COLO829 (cell line): ENCODE measurements at places on chromosomes 12 and 14.

DNA sequence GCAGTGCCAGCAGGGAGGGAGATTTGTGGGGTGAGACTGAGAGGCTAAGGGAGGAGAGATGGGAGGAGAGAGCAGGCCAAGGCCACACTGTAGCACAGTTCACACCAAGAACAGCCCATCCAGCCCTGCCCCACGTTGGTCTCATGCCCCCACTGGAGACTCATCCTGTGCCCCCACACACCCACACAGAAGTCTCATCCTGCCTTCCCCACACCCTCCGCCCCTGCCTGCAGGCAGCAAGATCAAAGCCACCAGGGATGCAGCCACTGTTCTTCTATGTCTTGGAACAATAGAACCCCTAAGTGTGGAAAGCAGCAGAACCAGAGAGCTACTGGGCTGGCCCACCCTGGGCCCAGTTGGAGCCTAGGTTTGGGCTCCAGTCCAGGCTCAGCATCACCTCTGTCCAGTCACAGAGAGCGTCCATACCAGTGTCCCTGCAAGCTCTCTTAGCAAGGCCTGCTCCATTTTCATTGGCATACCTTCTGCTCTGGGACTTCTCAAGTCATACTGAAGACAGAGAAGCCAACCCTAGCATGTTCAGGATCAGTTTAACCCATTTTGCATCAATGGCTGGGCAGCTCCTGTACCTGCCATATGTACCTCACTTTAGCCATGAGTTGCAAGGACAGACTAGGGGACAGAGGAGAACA lies 31.7 kb upstream of the HDAC7 start:
- DNase-seq: no peak

GRCh38 chr12:65302891-65303290 lies 24.4 kb downstream of the MSRB3 start:
- DNase-seq: no peak

DNA sequence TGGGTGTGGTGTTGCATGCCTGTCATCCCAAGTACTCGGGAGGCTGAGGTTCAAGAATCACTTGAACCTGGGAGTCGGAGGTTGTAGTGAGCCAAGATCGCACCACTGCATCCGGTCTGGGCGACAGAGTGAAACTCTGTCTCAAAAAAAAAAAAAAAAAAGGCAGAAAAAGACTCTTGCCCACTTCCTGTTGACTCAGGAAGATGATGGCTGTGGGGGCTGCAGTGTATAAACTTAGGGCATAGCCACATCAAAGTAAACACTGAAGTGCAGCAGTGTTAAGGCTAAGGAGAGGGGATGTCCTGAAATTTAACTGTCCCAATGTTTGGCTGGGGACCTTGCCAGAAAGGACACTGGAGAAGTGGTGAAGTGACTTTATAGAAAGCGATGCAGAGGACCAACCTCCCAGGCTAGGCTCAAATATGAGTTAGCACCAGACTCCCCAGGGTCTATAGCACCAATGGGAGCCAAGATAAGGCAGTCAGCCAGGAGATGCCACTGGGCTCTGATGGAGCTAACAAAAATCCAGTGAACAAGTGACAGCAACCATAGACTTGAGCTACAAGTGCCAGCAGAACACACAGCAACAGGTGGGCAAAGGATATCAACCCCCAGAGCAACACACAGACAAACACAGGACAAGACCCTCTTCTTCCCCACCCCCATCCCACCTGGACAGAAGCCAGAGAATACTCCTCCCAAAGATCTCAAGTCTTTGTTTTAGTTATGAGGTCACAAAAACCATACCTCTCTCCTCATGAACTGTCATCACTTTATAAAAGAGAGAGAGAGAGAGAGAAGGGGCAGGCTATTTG lies 28.0 kb downstream of the NELL2 start:
- DNase-seq: no peak

- no peak for DNase-seq
These were observed 39.7 kb downstream of the PSMA6 start for GRCh38 chr14:35331605-35332516.

DNA sequence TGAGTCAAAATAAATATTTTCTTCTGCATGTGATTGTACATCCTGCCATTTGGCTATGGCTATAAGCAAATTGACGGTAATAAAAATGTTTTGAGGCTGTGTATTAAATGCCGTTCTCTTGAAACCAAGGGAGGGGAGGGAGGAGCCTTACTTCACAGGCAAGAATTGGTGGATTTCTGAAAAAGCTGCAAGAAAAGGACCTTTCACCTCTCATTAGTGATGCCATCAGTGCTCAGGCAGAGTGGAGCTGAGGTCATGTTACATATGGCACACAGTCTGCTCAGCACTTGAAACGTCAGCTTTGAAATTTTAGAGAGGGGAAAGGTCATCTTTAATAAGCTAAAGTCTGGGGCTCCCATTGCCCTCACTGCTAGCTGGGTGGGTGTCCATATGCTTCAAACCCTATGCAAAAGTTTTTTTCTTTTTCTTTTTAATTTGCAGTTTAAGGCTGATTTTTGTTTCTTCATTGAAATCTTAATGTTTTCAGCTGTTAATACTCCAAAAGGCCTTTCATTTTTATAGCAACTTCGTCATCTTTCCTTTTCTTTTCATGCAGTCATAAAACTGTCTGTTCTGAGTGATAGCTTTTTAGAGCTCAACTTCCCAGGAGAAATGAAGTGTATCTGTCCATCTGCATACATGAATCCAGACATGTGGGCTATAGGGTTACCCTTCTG lies 9.8 kb upstream of the SIX1 start:
- no peak for DNase-seq

DNA sequence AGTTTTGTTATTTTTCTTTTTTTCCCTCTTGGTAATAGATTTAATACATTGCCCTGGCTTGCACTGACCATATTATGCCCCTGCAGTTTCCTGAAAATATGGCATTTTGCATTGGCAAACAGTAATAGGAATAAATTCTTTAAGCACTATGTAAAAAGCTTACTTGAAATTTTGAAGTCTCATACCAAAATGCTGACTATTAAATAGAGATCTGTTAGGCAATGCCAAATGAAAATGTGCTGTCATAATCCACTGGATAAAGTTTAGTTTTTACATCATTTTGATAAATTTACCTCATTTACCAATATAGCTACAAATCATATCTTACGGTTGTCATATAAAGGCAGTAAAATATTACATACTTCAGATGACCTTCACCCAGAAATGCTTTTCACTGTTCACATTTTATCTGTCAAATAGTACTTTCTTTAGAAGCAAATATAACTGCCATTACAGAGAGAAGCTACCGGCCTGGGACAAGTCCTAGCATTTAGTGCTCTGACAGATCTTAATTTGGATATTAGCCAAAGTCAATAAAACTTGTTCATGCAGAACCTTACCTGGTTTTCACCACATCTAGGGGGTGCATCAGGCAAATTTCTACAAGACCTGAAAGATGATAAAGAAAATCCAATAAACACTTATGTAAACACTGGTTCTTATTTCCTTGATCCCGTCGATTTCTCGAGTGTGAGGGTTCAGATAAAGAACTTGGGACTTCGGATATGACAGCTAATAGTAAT lies 212.9 kb downstream of the PAX9 start:
- no peak for DNase-seq

DNA sequence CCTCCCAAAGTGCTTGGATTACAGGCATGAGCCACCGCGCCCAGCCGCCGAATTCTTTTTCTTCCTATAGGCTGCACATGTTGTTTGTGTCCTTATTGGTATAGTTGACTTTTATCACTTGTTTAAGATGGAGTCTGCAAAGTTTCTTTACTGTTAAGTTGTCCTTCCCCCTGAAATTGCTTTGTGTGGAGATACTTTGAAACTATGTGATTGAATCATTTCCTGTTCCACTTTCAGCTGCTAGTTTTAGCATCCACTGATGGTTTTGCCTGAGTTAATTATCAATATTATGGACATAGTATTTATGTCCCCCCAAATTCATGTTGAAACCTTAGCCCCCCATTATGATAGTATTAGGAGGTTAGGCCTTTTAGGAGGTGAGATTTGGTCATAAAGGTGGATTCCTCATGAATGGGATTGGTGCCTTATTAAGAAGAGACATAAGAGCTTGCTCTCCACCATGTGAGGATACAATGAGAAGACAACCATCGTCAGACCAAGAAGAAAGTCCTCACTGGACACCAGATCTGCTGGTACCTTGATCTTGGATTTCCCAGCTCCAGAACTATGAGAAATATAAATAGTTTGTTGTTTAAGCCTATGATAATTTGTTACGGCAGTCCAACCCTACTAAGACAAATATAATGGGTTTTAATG lies 34.9 kb downstream of the PPHLN1 start:
- DNase-seq: no peak
